GM12878 (cell line): ENCODE measurements at places on chromosomes 1 and 21. TPM values are rescaled to one million over a fixed set of nuclear protein-coding genes. Genes with fewer than 3 reads are reported as not detected.

PLPPR5 gene
- polyA plus RNA-seq: not detected in 2 replicates

LCA5L gene
- 0.46 and 0.67 TPM in 2 replicates for polyA plus RNA-seq

SYT11 gene
- polyA plus RNA-seq: 11.6 and 13.0 TPM in 2 replicates

ECM1 gene
- polyA plus RNA-seq: 0.66 and 0.75 TPM in 2 replicates

ANGPTL3 gene
- polyA plus RNA-seq: 0.07 TPM in 1 of 2 replicates, not detected in the other

OPTC gene
- not detected in 2 replicates for polyA plus RNA-seq

FNBP1L gene
- polyA plus RNA-seq: 0.02 TPM in 1 of 2 replicates, not detected in the other

HSD3B2 gene
- polyA plus RNA-seq: not detected in 2 replicates

SPRR5 gene
- polyA plus RNA-seq: not detected in 2 replicates

HAO2 gene
- not detected in 2 replicates for polyA plus RNA-seq

OR10J1 gene
- polyA plus RNA-seq: not detected in 2 replicates

AURKAIP1 gene
- 364 and 366 TPM in 2 replicates for polyA plus RNA-seq

KCNE2 gene
- polyA plus RNA-seq: not detected in 2 replicates

PTBP2 gene
- polyA plus RNA-seq: 10.8 and 10.9 TPM in 2 replicates

DYNLT5 gene
- polyA plus RNA-seq: not detected in 2 replicates

DCDC2B gene
- polyA plus RNA-seq: 0.14 and 0.21 TPM in 2 replicates
